ENCODE measurements at places on chromosomes 13 and 19. TPM values are rescaled to one million over a fixed set of nuclear protein-coding genes. Genes with fewer than 3 reads are reported as not detected.

GRCh38 chr19:41136636-41137455 is 22.6 kb downstream of the CYP2F1 start:
- no peak for DNase-seq

GRCh38 chr13:110312339-110313031 is 5.4 kb downstream of the COL4A2 start:
- DNase-seq, result no peak

GRCh38 chr13:100365680-100366079 is 222.9 kb downstream of the GGACT start:
- DNase-seq, result no peak

DNA sequence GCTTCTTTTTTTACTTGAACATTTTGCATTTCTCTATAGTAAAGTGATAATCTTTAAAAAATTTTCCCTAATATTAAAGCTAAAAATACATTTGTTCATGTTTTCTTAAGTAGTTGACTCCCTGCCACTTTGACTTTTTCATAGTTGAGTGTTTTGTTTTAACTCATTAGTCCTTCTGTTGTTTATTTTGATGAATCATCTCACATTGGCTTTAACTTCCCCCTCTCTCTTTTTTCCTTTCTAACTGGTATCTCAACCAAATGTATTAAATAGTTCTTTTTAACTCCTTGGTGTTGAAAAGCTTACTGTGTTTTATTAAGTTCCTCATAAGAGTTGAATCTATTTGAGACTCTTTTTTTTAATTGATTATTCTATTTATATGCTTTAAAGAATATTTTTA is 2.8 kb downstream of the TNFSF13B start:
- no peak for DNase-seq

- DNase-seq, result peak; percentile 70
Measured at GRCh38 chr19:2578901-2579677, 103.2 kb downstream of the GADD45B start.

- no peak for DNase-seq
Measured at GRCh38 chr19:35790981-35791813, 15.8 kb downstream of the ARHGAP33 start.

GRCh38 chr13:44421853-44422525 is 48.4 kb downstream of the SERP2 start:
- no peak for DNase-seq

- no peak for DNase-seq
Measured at GRCh38 chr13:28451482-28452217, 43.3 kb downstream of the FLT1 start.

DNA sequence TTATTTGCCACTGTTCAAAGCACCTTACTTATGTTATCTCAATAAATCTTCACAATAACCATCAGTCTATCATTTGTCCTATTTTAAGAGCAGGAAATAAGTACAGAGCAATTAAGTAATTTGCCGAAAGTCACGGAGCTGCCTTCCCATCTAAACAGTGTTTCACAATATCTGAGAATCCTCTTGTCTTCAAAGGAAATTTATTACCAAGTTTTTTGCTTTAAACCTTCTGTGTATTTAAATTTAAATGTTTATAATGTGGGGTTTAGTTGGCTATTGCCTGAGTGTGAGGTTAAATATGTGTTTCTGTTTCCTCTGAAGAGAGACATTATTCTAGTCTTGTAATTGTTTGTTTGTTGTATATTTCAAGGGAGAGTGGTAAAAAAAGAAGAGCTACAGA is 633.1 kb downstream of the EFNB2 start:
- DNase-seq, result no peak

DNA sequence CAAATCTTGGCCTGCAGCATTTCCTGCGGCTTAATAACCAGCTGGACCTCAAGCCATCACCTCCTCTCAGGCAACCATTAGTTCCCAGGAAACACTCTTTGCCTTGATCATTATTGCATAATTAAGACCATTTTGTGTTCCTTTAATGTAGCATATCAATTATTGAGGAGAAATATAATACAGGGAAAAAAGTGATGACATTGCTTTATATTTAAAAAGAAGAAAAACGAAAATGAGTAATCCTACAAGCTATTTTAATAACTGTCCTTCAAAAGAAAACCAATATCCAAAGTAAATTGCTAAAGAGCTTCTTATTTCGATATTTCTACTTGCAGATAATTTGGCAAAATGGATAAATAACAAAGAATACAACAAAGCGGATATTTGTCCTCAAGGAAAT is 1084.7 kb downstream of the EFNB2 start:
- DNase-seq, result no peak

DNA sequence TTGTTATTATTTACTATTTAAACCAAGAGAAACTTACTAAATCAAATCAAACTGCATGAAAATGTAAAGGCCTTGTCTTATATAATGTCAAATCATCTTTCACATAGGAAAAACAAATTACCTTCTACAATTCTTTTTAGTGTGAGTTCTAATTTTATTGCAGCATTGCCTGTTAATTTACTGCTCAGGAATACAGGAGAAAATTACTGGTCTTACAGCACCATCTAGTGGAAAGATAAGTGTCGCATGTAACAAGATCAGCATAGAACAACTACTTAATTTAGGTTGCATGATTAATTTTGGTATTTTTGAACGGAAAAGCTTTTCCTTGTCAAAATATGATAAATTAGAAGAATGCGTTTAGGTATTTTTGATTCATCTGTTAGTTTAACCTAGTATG is 502.7 kb downstream of the UQCRFS1 start:
- peak; percentile 48 for DNase-seq

DNA sequence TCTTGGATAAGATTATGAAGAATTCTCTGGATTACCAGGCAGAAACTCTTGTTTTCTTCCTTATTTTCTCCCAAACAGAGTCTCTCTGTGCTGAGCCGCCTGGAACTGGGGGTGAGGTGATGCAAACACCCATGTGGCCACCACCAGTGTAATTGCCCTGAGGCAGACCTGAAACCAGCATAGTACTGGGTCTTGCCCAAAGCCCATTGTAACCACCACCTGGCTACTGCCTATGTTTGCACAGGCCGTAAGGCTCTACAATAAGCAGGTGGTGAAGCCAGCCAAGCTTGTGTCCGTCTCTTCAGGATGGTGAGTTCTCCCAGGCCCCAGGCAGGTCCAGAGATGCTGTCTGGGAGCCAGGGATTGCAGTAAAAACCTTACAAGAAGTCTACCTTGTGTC is 18.9 kb upstream of the KBTBD7 start:
- DNase-seq, result no peak

DNA sequence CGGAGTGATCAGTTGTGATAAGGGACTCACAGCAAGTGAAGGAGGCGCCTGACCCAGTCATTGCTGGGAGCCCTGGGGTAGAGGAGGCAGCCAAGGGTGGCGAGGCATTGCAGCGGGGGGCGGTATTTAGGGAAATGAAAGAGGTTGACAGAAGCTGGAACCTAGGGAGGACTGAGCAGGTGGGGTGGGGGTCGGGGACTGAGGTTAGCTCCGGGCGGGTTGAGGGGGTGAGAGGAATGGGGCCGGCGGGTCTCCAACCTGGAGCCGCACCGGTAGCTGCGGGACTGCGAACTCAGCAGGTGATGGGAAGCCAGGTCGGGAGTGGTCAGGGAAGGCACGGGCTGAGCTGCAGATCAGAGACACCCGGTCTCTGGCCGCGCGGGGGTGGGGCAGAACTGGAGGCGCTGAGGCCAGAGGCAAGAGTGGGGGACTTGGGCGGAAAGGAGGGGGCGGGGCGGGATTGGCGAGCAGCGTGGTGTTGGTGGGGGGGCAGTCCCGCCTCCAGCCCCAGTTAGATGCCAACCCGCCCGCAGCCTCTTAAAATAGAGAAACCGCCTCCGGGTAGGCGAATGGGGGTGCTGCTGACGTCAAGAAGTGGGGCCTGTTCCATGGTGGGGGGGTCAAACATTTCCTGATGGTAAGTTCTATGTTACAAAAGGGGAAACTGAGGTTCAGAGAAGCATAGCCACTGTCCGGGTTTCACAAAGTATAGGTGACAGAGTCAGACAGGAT is 1.5 kb downstream of the MAST3 start:
- DNase-seq, result no peak

GRCh38 chr19:46913852-46914430 is 53.1 kb downstream of the ARHGAP35 start:
- DNase-seq, result no peak

DNA sequence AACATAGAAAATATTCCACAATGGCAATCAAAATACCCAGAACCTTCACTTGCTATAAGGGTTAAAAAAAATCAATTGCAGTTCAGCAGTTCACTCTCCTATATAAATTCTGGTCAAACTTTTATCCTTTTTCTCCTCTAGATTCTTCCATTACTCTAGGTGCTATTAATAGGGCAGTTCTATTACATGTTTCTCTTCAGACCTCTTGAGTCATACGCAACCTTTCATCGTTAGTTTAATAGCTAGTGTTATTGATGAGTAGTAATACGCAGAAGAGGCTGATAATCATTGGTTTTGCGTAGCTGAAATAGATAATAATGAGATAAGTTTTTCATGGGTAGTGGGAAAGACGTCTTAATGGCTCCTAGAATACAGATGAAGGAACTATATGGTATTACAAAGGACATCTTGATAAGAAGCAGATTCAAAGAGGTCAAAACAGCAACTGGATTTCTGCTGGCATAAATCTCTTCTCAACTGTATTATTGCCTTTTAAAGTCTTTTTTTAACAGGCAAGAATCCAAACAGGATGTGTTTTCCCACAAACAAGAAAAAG is 118.3 kb upstream of the STARD13 start:
- DNase-seq, result no peak

DNA sequence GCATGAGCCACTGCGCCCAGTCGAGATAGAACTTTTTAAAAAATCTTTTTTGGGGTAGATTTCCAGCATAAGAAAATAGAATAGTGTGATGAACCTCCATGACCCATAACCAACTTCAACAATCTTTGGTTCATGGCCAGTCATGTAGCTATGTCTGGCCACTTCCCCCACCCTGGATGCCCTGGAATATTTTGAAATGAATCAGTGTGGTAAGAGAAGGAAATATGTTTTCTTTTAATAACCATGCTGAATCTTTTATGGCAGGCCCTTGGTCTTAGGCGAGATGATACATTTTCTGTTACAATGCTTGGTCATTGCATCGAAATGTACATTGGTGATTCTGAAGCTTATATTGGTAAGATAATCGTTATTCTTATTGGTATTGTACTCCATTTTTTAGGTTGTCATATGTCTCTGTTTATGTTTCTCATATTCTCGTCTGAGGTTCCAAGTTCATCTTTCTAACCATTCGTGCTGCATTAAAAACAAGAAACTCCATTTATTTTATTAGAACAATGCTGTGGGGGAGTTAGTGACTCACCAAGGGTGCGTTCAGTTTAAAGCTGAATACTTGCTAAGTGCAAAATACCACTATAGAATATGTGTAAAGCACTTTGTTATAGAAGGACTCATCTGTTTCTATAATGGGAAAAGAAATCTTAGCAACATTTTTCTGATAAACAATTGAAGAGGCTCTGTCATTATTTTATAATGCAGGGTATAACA is 16.4 kb upstream of the UPF3A start:
- DNase-seq, result no peak

DNA sequence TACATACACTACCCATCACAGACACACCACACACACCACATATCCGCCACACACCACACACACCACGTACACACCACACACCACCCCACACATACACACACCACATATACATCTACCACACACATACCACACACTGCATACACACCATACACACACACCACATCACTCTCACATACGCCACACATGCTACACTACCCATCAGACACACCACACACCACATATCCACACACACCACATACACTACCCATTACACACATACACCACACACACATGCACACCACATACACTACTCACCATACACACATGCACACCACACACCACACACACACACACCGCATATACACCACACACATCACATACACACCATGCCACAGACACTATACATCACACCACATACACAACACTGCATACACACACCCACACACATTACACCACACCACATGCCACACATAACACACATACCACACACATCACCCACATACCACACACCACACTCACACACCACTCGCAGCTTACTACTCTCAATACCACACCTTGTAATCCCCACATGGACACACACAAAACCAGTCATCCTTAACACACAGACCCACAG is 9.5 kb downstream of the ERFL start:
- no peak for DNase-seq

GRCh38 chr13:34124666-34125306 is 306.8 kb downstream of the RFC3 start:
- DNase-seq, result no peak

DNA sequence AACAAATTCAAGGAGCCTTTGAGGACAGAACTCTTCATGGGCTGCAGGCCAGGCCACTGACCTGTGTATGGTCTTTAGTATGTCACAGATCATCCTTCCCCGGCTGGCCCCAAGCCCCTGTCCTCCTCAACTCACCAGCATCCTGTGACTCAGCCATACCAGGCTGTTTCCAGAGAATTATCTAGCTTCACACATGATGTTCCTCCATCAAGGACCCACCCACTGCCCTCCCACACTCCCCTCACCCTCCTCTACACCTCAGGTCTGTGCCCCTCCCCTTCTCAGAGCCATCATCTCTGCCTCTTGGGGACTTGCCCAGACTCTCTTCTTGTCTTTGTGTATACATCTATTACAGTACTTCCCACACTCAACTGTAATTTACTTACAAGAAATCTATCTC is 14.7 kb downstream of the DCT start:
- no peak for DNase-seq

DNA sequence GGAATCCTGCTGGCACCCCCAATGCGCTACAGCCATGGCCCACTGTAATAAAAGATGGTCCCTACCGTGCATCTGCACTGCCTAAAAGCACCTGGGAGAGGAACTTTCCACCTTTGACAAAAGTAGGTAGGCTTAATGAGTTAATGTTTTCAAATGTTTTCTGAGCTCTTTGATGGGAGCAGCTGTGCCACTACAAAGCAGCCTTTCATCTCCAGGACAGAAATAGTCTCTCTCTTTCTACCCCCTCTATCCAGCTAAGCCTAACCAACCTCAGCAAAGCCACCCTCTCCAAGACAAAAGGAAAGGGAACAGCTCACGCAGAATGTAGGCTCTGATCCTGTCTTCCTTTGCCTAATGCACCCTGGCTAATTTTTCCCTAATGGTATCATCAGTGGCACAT is 560.2 kb downstream of the UQCRFS1 start:
- DNase-seq, result no peak

The TEX26 gene
- 0.77 TPM for polyA plus RNA-seq

The CNN1 gene
- polyA plus RNA-seq, result 4.3 TPM

The FLT1 gene
- polyA plus RNA-seq, result 52.1 TPM

The SIGLEC10 gene
- 1.6 TPM for polyA plus RNA-seq

The GRIN3B gene
- 0.37 TPM for polyA plus RNA-seq

The KCTD4 gene
- 0.61 TPM for polyA plus RNA-seq

The APC2 gene
- polyA plus RNA-seq, result 1.2 TPM

The ZNF583 gene
- 9.5 TPM for polyA plus RNA-seq

The TSHZ3 gene
- 10.0 TPM for polyA plus RNA-seq

The SHFL gene
- 24.1 TPM for polyA plus RNA-seq

The SERPINE3 gene
- 1.4 TPM for polyA plus RNA-seq

The ATP12A gene
- 16.5 TPM for polyA plus RNA-seq

The ZNF667 gene
- polyA plus RNA-seq, result 20.7 TPM

The FGF9 gene
- 15.4 TPM for polyA plus RNA-seq

The KLK12 gene
- not detected for polyA plus RNA-seq

The CBLC gene
- 5.4 TPM for polyA plus RNA-seq

Data from renal cortex interstitium (tissue), 15 donors.